ENCODE measurements at places on chromosomes 13 and 19. TPM values are rescaled to one million over a fixed set of nuclear protein-coding genes. Genes with fewer than 3 reads are reported as not detected.

DNA sequence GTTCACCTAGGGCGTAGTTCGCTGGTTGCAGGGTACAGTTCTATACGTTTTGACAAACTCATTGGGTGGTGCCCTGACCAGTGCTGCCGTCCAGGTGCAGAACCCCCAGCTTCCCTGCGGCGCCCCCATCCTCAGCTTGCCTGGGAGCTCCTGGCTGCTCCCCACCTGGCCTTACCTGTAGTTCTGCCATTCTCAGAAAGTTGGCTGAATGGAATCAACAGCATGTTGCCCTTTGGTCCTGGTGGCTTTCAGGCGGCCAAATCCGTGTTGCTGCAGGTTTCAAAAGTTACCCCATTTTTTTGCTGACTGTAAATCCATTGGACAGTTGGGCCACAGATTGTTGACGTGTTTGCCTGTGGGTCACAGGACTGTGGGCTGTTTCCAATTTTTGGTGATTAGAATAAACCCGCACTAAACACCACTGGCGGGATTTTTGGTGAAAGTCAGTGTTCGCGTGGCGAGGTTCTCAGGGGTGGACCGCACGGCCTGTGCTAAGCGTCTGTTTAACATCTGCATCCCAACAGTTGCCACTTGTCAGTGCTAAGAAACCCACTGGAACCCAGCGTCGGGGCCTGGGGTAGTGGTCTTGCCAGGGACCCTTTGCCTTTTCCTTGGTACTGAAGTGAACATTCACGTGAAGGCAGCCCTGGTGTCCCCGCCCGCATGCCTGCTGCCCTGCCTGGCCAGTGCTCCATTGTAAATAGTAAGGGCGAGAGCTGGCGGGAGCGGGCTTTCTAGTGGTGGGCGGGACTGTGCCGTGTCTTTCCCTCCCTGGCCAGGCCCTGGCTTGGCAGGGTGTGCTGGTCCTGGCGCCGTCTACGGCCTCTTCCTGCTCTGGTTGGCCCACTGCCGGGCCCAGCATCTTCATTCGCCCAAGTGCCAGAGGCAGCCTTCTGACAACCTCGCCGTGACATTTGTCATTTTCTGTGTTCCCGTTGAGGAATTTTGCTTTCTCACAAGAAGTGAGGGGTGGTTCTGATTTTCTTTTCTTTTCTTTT, 3.3 kb downstream of the DOT1L start:
- peak; percentile 82 for DNase-seq

- peak; percentile 5 for DNase-seq
These were observed 10.4 kb upstream of the ITM2B start for GRCh38 chr13:48222358-48223301.

DNA sequence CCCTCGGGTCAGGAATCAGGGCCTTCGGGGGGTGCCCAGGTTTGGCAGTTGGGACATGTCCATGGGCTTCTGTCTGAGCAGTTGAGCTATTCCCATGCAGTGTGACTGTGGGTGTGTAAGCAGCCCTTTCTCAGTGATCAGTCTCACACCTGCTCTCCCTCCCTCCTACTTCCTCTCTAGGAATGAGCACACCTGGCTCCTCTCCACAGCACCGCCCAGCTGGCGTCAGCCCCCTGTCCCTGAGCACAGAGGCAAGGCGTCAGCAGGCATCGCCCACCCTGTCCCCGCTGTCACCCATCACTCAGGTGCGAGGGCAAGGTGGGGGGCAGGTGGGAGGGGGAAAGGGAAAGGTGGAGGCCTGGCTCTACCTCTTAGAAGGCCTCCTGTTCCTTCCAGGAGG, 25.9 kb downstream of the COMP start:
- DNase-seq, result no peak

The ERICH4 gene
- not detected for total RNA-seq

GRCh38 chr19:947707-948539, 22.1 kb downstream of the ARID3A start:
- no peak for DNase-seq

DNA sequence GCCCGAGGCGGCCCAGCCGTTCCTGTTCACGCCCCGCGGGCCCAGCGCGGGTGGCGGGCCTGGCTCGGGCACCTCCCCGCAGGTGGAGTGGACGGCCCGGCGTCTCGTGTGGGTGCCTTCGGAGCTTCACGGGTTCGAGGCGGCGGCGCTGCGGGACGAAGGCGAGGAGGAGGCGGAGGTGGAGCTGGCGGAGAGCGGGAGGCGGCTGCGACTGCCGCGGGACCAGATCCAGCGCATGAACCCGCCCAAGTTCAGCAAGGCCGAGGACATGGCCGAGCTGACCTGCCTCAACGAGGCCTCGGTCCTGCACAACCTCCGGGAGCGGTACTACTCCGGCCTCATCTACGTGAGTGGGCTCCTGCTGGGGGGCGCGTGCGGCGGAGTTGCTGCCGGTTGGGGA, 7.0 kb downstream of the MYH14 start:
- DNase-seq, result no peak

GRCh38 chr13:65095161-65096082, 2134.7 kb downstream of the PCDH9 start:
- no peak for DNase-seq

The IGSF23 gene
- not detected for total RNA-seq

- no peak for DNase-seq
These were observed 349.4 kb downstream of the RFC3 start for GRCh38 chr13:34167347-34167746.

- DNase-seq, result peak; percentile 70
These were observed 11.8 kb downstream of the CCDC97 start for GRCh38 chr19:41321600-41322270.

The ACER1 gene
- total RNA-seq, result not detected

- no peak for DNase-seq
These were observed 561.3 kb downstream of the FGF9 start for GRCh38 chr13:22232186-22232585.

The TMEM255B gene
- 3.8 TPM for total RNA-seq

- no peak for DNase-seq
These were observed 9.5 kb upstream of the WTIP start for GRCh38 chr19:34471906-34472700.

GRCh38 chr19:8116437-8117293, 32.7 kb downstream of the FBN3 start:
- DNase-seq, result no peak

The ATP4A gene
- total RNA-seq, result not detected

DNA sequence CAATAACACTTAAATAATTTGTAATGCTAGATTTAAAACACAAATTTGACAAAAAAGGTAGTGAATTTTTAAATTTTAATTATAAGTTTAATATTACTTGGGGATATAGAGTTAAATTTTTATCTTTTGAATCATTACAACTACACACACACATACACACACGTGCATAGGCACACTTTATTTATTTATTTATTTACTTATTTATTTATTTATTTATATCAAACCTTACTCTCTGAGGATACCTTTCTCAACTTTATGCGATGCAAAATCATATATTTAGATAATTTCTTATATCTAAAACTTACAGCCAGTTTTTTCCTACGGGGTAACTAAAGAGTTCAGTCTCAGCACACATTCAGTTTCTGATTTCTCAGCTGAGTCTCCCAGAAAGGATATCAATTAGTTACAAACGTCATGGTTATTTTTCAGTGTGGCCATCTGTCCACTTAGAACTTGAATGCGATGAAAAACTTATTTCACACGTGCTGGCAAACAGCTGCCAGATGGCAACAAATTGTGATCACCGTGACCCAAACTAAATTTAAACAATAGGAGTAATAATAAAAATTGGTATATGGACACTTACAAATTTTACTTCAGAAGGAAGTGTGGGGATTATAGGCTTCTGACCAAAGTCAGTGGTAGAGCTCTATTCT, 683.1 kb upstream of the PRR20A start:
- no peak for DNase-seq

The SLITRK6 gene
- total RNA-seq, result not detected

GRCh38 chr19:19500975-19501644, 14.2 kb downstream of the TSSK6 start:
- DNase-seq, result no peak

- no peak for DNase-seq
These were observed 12.7 kb downstream of the LPAR6 start for GRCh38 chr13:48400090-48400694.

- DNase-seq, result no peak
These were observed 74.9 kb downstream of the SOX1 start for GRCh38 chr13:112141643-112142400.

DNA sequence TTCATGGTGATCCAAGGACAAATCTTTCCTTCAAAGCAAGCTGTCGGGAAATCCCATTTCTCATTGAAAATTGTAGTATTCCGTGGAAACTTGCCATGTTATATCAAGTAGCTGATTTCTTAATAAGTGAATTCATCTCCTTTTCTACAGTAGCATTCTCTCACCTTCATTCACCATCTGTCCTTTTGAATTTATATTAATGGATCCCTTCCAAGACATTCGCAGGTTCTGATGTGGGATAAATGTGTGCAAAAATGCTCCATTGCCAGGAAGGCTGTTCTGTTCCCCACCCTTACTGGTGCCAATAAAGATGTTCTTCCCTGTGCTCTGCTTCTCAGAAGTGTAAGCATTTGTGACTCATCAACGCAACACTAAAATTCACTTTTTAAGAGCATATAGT, 36.2 kb downstream of the AMER2 start:
- no peak for DNase-seq

GRCh38 chr19:13117176-13117771, 734 bp upstream of the TRMT1 start:
- no peak for DNase-seq

- no peak for DNase-seq
These were observed 23.4 kb downstream of the IPO5 start for GRCh38 chr13:97976610-97977521.

The SIGLEC11 gene
- total RNA-seq, result not detected

DNA sequence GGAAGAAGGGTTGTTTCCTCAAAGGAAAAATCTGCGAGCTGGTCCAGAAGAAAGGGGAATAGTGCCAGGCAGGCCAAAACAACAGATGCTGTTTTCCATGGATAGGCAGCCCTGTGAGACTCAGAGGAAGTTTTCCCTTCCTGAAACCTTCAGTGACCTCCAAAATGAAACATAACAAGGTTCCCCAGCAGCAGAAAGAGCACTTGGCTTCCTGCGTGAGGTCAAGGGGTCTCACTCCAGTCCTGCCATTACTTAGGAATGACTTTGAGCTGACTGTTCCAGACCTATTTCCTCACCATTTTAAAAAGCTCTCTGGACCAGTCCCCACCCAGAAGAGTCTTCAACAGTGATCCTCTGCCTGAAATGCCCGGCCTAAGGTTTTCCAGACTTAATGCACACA, 104.6 kb upstream of the IPO5 start:
- no peak for DNase-seq

The SHC2 gene
- total RNA-seq, result 0.11 TPM

The ABCC4 gene
- total RNA-seq, result 10.8 TPM

DNA sequence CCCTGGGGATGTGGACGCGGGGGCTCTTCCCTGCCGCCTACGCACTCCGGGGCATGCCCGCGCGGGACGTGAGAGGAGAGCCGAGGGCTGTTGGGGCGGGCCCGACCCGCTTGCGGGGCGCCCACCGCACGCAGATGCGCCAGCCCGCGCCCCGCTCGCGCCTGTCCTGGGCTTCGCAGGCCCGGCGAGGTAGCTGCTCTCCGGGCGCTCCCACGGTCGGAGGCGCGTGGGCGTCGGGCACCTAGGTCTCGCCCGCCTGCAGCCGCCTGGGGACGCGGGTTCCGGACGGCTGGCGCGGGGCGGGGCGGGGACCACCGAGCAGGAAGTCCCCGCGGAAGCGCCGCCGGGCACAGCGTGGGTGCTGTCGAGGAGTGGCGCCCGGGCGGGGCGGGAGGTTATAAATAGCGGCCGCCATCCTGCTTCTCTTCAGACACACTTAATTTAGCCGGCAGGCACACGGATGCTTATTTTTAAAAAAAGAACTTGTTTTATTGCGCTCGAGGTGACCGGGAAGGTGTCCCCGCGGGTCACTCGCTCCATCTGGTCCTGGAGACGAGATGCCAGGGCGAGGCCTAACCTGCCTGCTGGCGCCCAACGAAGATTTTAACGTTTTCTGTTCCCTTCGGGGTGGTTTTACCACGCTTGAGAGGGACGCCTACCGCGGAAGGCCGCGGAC, 561 bp upstream of the GJA3 start:
- DNase-seq, result no peak

- DNase-seq, result peak; percentile 95
These were observed 27.8 kb upstream of the IGFL4 start for GRCh38 chr19:46068345-46069258.

- peak; percentile 93 for DNase-seq
These were observed 19.6 kb upstream of the EPHX3 start for GRCh38 chr19:15251749-15252397.

The ZNF787 gene
- 43.8 TPM for total RNA-seq

The VSTM1 gene
- total RNA-seq, result not detected

GRCh38 chr19:47241919-47242577, 11.0 kb upstream of the BBC3 start:
- no peak for DNase-seq

The PRTN3 gene
- not detected for total RNA-seq

DNA sequence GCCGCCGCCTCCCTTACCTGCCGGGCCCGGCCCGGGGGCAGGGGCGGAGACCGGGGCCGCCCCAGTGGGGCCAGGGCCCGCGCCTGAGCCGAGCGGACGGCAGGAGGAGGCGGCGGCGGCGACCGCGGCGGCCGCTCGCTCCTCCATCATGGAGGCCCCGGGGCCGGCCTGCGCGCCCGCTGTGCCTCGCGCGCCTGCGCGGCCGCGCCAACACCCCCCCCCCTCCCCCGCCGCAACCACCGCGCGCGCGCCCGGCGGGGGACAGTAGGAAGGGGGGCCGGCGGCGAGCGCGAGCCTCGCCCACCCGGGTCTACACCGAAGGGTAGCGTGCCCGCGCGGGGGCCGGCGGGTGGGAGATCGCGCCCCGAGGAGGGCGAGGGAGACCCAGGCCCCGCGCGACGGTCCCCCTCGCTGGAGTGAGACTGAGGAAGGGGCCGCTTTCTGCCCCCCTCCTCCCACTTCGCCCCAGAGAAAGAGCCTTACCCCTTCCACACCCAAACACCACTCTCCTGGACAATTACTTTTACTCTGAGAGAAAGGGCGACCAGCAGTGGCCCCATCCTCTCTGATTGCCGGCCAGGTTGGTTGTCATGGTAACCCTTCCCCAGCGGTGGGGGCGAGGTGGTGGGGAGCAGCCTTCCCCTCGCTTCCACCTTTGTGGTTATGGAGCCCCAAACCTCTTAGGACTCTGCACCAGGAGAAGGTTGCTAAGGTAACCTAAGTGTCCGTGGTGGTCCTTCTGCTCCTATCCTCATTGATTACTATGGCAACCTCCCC, at the start of gene STRN4:
STRN4 (minus strand) TSS at position 170 of the 777 bp plus-strand sequence; CDS start at position 150, 20 bp downstream.
- DNase-seq, result peak; percentile 72

- no peak for DNase-seq
These were observed 80.1 kb upstream of the IPO5 start for GRCh38 chr13:97873398-97873797.

- no peak for DNase-seq
These were observed 304.7 kb downstream of the ENOX1 start for GRCh38 chr13:43482026-43482425.

- no peak for DNase-seq
These were observed 1877.7 kb upstream of the PRR20A start for GRCh38 chr13:55263045-55263444.

The FUT2 gene
- total RNA-seq, result not detected

GRCh38 chr19:8552810-8553209, 24.4 kb downstream of the MYO1F start:
- DNase-seq, result peak; percentile 56

GRCh38 chr19:41339936-41340335, 13.8 kb downstream of the TGFB1 start:
- no peak for DNase-seq

GRCh38 chr13:106499113-106499512, 36.3 kb downstream of the EFNB2 start:
- DNase-seq, result no peak
